ENCODE measurements at places on chromosomes 12 and 14. TPM values are rescaled to one million over a fixed set of nuclear protein-coding genes. Genes with fewer than 3 reads are reported as not detected.

The TMEM119 gene
- polyA plus RNA-seq: 14.6 TPM

The CDC42BPB gene
- polyA plus RNA-seq: 72.5 TPM

The HELB gene
- polyA plus RNA-seq: 3.5 TPM

The AMDHD1 gene
- polyA plus RNA-seq: 2.7 TPM

The CDKN3 gene
- 15.1 TPM for polyA plus RNA-seq

The ABHD12B gene
- 0.52 TPM for polyA plus RNA-seq

The ADIPOR2 gene
- 52.7 TPM for polyA plus RNA-seq

The HAL gene
- polyA plus RNA-seq: 3.6 TPM

The SLCO1C1 gene
- 5.7 TPM for polyA plus RNA-seq

The ANKRD33 gene
- 0.06 TPM for polyA plus RNA-seq

The CCDC38 gene
- polyA plus RNA-seq: 0.36 TPM

The RXYLT1 gene
- 21.5 TPM for polyA plus RNA-seq

The SLC5A8 gene
- 0.22 TPM for polyA plus RNA-seq

The CCND2 gene
- 108 TPM for polyA plus RNA-seq

The SLC25A47 gene
- 0.37 TPM for polyA plus RNA-seq

The TGFB3 gene
- 21.1 TPM for polyA plus RNA-seq

The NR1H4 gene
- polyA plus RNA-seq: 76.9 TPM

The GPRC5A gene
- polyA plus RNA-seq: 19.4 TPM

The CATSPERB gene
- 0.81 TPM for polyA plus RNA-seq

The ZDHHC22 gene
- 1.6 TPM for polyA plus RNA-seq

The GNB3 gene
- 5.9 TPM for polyA plus RNA-seq

The ACVRL1 gene
- polyA plus RNA-seq: 17.7 TPM

The REP15 gene
- 30.4 TPM for polyA plus RNA-seq

The UBR7 gene
- 19.8 TPM for polyA plus RNA-seq

The DLGAP5 gene
- 11.6 TPM for polyA plus RNA-seq

The AMN gene
- 327 TPM for polyA plus RNA-seq

The EGLN3 gene
- polyA plus RNA-seq: 51.9 TPM

The CYP46A1 gene
- polyA plus RNA-seq: 1.5 TPM

The DAO gene
- polyA plus RNA-seq: not detected

The TAS2R9 gene
- polyA plus RNA-seq: not detected

The NFE2 gene
- 2.1 TPM for polyA plus RNA-seq

The FGD4 gene
- polyA plus RNA-seq: 18.8 TPM

The SLC6A12 gene
- 0.27 TPM for polyA plus RNA-seq

The CLEC12A gene
- polyA plus RNA-seq: 1.5 TPM

The KCNK13 gene
- polyA plus RNA-seq: 0.64 TPM

The ADAMTS20 gene
- polyA plus RNA-seq: 0.49 TPM

The NINJ2 gene
- polyA plus RNA-seq: 2.8 TPM

The KRT75 gene
- polyA plus RNA-seq: not detected

The DDX47 gene
- 54.3 TPM for polyA plus RNA-seq

The AICDA gene
- 1.0 TPM for polyA plus RNA-seq

The PTPN21 gene
- 11.9 TPM for polyA plus RNA-seq

The CEBPE gene
- 0.07 TPM for polyA plus RNA-seq
